ENCODE measurements at places on chromosomes 11 and 22. TPM values are rescaled to one million over a fixed set of nuclear protein-coding genes. Genes with fewer than 3 reads are reported as not detected.

VSTM5 gene
- polyA plus RNA-seq, result 2.9 TPM

- no peak for DNase-seq
Observed at GRCh38 chr11:75603791-75604736, 42.0 kb downstream of the SERPINH1 start.

BCO2 gene
- 2.6 TPM for polyA plus RNA-seq

GRCh38 chr11:130197386-130198035 is 37.9 kb downstream of the ST14 start:
- no peak for DNase-seq

SLC36A4 gene
- polyA plus RNA-seq, result 21.7 TPM

- DNase-seq, result no peak
Observed at GRCh38 chr11:1896923-1897322, 5.2 kb upstream of the PRR33 start.

- no peak for DNase-seq
Observed at GRCh38 chr22:40609216-40609615, 27.3 kb downstream of the MRTFA start.

- no peak for DNase-seq
Observed at GRCh38 chr22:36588285-36588684, 59.3 kb upstream of the EIF3D start.

GRCh38 chr11:64729851-64730382 is 6.9 kb upstream of the NRXN2 start:
- DNase-seq, result no peak

DNA sequence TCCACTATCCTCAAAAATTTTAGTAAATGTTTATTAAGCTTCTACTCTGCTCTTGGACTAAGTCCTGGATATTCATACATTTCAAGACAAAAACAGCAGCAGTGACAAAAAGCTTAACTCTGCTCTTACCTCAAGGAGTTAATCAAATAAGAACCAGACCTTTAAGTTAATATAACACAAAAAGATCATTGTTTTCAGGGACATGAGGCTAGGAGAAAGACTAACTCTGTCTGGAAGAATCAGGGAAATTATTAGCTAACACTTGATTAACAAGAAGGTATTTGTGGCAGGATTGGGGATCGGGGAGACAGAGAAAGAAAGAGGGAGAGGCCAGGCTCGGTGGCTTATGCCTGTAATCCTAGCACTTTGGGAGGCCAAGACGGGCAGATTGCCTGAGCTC is 74.4 kb downstream of the PPP2R1B start:
- no peak for DNase-seq

GRCh38 chr11:47488674-47489394 is 39.9 kb upstream of the RAPSN start:
- DNase-seq, result no peak

- no peak for DNase-seq
Observed at GRCh38 chr11:65623177-65623576, 7.6 kb downstream of the PCNX3 start.

- no peak for DNase-seq
Observed at GRCh38 chr11:93541884-93542810, 1.0 kb downstream of the SMCO4 start.

ACTN3 gene
- polyA plus RNA-seq, result 0.40 TPM

GRCh38 chr11:83835423-83835822 is 549.3 kb upstream of the CCDC90B start:
- no peak for DNase-seq

TRIM49C gene
- not detected for polyA plus RNA-seq

DDIAS gene
- 7.5 TPM for polyA plus RNA-seq

DNA sequence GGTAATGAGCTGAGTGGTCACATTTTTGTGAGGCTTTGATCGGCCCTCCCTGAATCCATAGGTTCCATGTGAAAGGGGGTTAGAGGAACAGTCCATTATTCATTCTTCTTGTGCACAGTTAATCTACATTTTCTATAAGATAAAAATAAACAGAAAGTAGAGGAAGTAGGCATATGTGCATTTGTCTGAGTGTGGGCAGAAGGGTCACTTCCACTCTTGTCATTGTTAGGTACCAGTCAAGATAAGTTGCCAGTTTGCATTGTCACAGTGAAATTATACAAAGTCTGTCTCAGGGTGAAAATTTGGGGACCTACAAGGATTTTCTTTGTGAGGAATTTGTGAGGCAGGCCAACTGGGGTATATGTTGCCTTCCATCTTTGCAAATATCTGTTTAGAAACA is 4.6 kb upstream of the APOL4 start:
- DNase-seq, result no peak

RAB38 gene
- polyA plus RNA-seq, result 26.1 TPM

GRCh38 chr11:106398502-106399075 is 321.1 kb downstream of the AASDHPPT start:
- DNase-seq, result no peak

DNA sequence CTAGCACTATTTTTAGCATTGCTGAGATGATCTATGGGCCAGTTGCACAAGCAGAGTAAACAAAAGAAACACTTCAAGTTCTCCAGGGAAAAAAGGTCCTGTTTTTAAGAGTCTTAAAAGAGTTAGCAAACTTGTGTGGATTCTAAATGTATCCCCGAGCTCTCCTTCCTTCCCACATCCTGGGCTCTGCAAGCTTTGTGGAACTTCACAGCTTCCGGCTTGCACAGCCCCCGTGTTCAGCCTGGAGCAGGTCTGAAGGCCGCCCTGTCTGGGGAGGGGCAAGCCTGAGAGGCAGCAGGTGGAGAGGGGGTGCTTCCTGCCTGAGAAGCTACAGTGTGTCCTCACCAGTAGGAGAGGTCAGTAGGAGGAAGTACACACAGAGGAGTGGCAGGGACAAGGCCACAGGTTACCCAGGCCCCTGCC is 35.1 kb upstream of the SUSD2 start:
- peak; percentile 38 for DNase-seq

- no peak for DNase-seq
Observed at GRCh38 chr11:26572770-26573402, 823 bp upstream of the MUC15 start.

GRCh38 chr11:128164080-128164741 is 423.1 kb downstream of the ETS1 start:
- DNase-seq, result no peak

MRPL16 gene
- 62.8 TPM for polyA plus RNA-seq

CTSF gene
- 105 TPM for polyA plus RNA-seq

DNA sequence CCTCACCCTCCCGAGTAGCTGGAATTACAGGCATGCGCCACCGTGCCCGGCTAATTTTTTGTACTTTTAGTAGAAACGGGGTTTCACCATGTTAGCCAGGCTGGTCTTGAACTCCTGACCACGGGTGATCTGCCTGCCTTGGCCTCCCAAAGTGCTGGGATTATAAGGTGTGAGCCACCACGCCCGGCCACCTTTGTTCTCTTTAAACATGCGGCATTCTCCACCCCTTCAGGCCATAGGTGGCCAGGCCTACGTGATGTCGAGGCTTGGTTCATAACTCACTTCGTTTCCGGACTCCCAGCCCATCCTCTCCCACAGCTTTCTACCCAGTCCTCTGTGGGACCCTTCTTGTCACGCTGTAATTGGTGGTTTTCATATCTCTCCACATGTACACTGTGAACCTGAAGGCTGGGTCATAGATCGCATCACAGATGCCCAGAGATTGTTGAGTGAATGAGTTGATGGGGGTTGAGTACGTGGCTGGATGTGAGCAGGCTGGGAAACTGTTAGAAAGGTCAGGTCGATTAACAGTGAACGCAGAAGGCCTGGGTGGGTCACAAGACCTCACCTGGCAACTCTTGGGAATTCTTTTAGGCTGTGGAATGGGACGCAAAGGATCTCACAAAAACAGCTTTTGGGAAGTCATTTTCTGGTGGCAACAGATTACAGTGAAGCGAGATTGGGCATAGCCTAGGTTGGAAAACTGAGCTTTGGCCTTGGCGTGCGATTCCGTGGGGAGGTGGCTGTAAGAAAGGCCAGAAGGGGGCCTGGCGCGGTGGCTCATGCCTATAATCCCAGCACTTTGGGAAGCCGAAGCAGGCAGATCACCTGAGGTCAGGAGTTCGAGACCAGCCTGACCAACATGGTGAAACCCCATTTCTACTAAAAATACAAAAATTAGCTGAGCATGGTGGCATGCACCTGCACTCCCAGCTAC is 44.5 kb downstream of the ST14 start:
- no peak for DNase-seq

DNA sequence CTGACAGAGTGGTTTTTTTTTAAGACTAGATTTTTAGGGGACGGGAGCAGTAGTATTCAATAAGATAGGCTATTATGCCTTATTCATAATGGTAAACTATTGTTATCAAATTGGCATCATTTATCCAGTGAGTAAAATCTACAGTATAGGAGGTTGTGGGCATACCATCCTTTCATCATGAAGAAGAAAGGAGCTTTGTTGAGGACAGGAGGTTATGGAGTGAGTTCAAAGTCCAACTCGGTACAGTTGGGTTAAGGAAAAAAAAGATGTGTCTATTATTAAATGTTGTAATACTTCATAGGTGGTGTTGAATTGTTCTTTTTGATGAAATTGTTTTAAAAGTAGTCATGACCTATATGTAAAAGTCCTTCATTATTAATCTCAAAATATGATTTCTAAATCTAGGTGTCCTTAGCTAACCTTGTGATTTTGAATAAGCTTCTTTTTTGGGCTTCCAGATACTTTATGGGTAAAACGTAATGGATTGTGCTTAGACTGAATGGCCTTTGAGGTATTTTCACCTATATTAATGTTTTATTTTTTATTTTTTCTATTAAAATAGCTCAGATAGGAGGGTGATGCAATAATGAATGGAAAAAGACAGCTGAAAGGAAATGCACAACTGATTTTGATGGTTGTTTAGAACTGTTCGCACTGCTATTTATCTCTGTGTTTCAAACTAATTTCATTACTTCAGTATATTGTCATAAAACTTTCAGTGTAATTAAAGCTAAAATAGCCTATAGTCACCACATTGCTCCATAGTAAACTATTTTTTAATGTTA is 15.3 kb upstream of the CNTF start:
- DNase-seq, result no peak

GRCh38 chr11:38046571-38047135 is 1448.6 kb upstream of the RAG2 start:
- no peak for DNase-seq

DNA sequence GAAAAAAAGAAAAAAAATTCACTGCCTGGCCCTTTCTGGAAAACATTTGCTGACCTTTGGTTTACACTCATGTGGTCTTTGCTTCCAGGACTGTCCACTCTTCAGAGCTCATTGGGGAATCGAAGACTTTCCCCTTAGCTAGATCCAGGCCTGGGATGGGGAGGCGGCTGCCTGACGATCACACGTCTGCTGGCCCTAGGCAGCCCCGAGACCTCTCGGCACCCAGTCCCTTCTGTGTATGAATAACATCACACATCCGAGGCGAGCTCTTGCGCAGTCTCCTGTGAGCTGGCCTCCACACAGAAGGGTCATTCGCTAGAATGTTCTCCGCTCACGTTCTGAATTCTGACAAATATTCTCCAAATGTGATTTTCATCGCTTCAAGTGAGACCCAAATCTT is 25.7 kb upstream of the GAL start:
- DNase-seq, result no peak

- DNase-seq, result no peak
Observed at GRCh38 chr22:37979782-37980181, 4.6 kb downstream of the SOX10 start.

DNA sequence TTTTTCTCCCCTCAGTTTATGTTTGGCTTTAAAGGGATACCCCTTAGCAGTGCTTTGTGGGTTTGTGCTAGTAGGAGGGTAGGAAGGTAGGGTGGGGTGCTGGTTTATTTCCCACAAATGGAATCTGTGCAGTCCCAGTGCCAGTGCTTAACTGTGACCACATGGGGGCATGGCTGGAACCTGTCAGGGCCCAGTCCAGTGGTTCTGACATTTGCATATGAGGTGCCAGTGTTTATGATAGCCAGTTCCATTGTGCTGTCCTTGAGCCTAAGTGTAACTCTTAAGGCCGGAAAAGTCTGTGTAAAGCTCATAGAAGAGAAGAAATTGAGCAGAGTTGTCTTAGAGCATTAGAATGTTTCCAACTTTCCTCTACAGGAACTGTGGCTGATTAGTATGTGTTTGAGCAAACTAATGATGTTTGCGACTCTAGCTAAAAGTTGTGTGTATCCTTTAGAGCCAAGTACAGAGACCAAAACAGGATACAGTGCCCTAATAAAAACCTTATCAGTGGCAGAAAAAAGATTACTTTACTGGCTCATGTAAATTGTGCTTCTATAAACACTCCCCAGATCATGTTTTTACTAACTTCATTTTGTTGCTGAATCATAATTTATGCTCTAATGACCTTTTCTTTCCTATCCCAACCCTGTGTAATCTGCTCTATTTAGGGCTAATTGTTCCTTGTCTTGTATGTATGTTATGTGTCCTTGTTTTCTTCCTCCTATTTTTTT is 38.1 kb downstream of the DIXDC1 start:
- DNase-seq, result no peak

Data from right renal cortex interstitium (tissue), 3 donors.